ENCODE measurements at places on chromosomes 4 and X.

DNA sequence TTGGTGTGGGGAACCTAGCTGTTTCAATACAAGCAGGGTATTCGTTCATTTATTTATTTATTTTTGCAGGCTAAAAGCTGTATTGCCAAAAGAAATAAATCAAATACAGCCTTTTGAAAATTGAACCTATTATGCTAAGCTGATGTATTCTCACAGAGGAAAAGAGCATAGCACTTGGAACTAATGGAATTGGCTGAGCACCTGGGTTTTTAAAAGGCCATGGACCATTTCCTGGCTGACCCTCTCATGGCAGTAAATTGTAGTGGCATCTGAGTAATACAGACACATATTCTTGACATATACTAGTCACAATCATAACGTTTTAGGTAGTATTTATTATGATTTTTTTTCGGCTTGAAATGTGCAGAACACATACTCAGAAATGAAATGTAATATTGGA is 71.8 kb upstream of the ALG13 start:
- DNase-seq: no peak

DNA sequence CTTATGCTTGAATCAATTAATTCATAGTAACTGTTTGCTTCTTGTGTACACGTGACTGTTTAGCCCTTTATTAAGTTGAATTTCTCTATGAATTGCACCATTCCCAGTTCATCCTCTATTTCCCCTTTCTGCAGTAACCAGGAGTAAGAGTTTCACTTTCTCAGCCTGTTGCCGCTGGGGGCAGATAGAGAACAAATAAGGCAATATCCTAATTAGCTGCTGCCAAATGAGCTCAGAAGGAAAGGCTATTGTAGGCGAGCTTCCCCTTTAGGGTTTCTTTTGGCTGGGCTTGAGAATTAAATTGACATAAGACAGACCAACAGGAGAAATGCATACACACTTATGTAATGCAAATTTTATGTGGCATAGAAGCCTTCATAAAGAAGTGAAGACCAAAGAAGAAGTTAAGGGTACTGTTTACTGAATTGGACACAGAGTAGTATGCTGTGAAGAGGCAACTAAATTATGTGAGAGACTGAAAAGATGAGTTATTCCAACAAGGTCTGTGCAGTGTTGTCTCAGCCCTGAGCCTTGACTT is 1594.7 kb downstream of the TECRL start:
- DNase-seq: no peak

DNA sequence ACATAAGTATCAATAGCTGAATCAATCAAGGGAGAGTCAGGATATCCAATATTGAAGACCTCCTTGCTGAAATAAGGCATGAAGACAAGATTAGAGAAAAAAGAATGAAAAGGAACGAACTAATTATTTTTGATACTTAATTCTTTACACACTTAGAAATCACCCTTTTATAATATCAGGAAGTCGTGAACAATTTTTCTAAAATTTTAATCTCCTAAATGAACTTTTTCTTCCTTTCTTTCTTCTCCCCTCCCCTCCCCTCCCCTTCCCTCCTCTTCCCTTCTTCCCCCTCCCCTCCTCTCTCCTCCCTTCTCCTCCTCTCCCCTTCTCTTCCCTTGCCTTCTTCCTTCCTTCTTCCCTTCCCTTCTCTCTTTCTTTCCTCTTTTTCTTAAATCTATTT is 872.1 kb upstream of the PCDH10 start:
- DNase-seq: no peak

- DNase-seq: no peak
Observed at GRCh38 chr4:25157081-25157480, 3.2 kb downstream of the SEPSECS start.

GRCh38 chrX:130563476-130563875 is 161.7 kb downstream of the RBMX2 start:
- DNase-seq: no peak

GRCh38 chr4:53055716-53056403 is 193.7 kb downstream of the RASL11B start:
- no peak for DNase-seq

DNA sequence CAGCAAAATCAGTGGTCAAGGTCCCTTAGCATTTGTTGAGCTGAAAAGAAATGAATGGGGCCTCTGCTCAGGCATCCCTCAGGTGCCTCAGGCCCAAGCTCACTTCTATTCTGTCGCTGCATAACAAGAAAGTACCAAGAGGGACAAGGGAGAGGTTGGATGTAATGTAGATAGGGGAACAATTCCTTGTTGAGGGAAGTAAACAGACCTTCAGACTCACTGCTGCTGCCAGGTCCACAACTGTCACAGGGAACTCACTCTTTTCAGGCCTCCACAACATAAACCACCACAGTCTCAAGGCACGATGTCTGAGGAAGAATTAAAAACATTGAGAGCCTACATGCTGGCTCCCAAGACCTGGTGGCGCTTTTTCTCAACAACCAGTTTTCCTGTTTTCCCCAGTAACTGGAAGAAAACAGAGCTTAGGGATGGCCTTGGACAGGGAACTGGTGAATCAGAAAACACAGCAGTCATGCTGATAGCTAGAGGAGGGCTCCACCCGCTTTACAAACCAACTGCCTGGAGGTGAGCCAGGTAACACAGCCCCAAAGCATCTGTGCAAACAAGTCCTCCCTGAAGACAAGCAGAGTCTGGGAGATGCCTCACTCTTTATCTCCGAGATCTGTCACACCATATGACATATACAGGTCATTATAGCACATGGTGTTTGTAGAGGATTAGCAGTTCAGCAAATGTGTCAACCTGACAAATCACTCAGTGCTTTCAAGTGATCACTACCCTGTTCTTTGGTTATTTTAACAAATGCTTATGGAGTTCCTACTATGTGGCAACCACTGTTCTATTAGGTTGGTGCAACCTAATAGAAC is 14.3 kb upstream of the AWAT1 start:
- no peak for DNase-seq

DNA sequence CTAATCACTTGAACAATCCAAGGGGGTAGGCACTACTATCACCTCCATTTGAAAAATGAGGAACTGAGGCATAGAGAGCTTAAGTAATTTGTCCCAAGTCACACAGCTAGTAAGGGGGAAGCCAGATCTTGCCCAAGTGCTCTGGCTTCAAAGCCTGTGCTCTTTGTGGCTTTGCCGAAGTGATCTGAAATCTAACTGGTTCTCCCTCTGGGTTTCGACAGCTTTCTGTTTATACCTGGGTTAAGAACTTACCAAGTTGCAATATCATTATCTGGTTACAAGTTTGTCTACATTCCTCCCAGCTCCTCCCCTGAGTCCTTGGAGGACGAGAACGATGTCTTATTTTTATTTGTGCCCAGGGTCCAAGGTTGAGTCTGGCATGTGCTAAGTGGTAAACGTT is 125.3 kb upstream of the RAI2 start:
- no peak for DNase-seq

DNA sequence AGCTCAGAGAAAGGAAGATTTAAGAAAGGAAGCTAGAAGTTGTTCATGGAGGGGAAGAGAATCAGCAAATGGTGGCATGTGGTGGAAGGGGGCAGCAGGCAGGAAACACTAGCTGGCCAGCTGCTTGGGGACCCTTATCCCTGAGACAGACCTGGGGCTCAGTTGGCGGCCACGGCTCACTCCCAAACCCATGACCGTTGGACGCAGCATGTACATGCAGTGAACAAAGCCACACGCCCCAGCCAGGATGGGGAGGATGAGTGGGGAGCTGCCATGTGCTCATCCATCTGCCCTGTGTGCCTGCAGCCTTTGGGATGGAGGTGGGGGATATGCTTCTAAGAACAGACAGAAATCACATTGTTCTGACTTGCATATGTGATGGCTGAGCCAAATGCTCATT is 155.2 kb upstream of the PABPC5 start:
- DNase-seq: no peak

GRCh38 chr4:26084414-26084813 is 170.4 kb downstream of the SMIM20 start:
- no peak for DNase-seq

GRCh38 chr4:6971536-6972374 is 62.1 kb downstream of the TBC1D14 start:
- no peak for DNase-seq

DNA sequence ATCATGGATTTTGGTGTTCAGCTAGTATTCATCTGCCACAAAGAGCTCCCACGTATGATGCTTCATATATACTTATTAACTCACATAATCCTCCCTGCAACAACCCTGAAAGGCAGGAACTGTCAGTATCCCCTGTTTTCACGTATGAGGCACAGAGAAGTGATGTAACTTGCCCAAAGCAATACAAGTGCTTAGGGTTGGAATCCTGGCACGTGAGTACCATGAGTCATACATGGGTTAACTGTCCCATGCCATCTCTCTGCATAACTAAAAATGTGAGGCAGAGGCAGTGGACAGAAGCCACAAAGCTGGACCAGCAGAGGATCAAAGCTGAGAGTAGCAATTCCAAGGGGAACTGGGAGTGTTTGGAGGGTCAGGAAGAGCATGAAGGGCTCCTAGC is 35.7 kb upstream of the EGFL6 start:
- DNase-seq: no peak

- no peak for DNase-seq
Observed at GRCh38 chr4:93710101-93710846, 118.3 kb upstream of the ATOH1 start.

GRCh38 chr4:51885363-51885762 is 42.4 kb downstream of the DCUN1D4 start:
- DNase-seq: no peak

GRCh38 chr4:8001564-8002355 is 62.1 kb upstream of the AFAP1 start:
- DNase-seq: no peak

GRCh38 chr4:3307486-3307885 is 14.7 kb downstream of the RGS12 start:
- DNase-seq: no peak

- DNase-seq: no peak
Observed at GRCh38 chr4:153113061-153113837, 91.0 kb upstream of the TRIM2 start.

DNA sequence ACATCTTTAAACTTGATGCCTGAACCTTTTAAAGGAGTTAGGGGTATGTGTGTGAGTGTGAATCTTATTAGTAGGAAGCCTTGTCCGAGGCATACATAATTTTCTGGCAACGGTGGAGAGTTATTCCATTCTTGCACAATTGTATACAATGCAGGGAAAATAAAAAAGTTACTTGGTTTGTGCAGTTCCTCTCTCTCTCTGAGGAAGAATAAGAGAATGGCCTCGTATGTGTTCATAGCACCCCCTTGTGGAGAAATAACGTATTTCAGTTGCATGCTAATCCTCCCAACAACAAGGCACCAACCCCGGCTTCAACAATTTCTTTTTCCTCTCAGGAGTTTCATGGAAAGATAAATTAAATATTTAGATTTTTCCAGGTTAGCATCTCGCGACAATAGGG is 33.7 kb upstream of the FGF13 start:
- no peak for DNase-seq

GRCh38 chr4:186765138-186765537 is 41.5 kb upstream of the FAT1 start:
- no peak for DNase-seq

DNA sequence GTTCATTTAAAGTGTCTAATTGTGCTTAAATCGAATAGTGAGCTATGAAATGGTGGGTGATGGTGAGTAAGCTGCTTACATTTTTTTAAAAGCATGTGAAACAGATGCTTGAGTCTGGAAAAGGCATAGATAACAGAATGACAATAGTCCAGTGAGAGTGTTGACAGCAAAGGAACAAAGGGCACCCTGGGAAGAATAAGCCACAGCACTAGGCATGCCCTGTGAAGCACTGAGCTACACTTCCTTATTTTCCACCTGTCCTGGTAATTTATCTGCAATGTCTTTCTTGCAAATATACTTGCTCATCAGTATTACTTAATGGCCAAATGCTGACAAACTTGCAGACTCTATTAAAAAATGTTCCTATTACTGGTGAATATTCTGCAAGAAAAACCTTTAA is 168.7 kb downstream of the PRDM5 start:
- DNase-seq: no peak

GRCh38 chrX:71182871-71183270 is 38.2 kb downstream of the NLGN3 start:
- no peak for DNase-seq

DNA sequence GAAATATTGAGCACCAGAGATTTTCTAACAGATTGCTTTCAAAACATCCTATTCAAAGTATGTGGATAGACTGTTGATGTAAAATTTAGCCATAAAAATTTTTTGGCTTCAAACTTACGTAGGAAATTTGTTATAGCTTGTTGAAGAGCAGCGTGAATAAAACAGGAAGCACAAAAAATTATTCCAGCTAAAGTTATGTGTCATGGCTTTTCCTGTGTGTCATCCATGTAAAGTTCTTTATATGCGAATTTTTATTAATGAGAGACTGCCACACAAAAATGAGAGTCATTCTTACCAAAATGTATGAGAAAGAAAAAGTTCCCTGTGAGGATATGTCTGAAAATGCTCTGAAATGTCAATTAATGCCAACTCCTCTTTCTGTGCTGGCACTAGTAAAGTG is 19.5 kb downstream of the EPGN start:
- DNase-seq: no peak

DNA sequence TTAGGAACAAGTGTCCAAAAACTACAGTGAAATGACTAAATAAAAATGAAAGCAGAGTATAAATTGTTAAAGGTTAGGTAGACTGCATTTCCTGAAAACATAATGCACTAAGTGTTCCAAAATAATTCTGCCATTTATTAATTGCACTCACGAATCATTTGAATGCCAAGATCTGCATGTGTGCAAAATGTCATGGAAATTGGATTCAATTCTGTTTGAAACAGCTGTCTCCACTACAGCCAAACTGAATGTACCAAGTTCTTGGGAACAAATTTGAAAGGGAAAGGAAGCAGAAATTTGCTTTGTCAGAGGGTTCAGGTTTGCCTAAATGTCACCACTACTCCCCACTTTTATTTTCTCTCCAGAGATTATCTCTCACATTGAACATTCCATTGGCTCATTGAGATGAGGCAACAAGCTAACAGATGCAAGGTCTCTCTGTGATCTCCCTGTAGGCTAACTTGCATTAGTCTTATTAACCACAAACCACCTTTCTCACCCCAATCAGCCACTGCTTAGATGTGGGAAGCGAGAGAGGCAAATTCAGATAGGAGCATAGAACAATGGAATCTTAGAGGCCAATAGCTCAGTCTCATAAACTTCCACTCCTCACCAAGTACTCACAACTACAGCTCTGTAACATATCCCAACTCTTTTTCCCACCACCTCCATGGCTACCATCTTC is 226.6 kb downstream of the KDR start:
- DNase-seq: no peak

DNA sequence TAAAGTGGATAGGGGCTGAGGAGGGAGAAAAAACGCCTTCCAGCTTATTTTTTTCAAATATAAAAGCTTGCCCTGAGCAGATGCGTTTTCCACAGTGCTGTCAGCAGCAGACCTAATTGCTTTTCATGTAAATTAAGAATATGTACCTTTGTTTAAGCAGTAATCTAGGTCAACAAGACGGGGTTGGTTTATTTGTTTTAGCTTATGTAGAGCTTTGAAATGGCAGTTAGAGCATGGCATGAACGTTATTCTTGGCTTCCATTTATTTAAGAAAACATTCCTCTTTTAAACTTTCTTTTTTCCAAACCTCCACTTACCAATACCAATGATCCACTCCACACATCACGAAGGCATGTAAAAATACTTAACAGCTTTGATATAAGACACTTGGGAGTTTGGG is 220.3 kb upstream of the TENM3 start:
- DNase-seq: no peak

- DNase-seq: no peak
Observed at GRCh38 chr4:95524729-95525128, 24.0 kb downstream of the UNC5C start.

- DNase-seq: no peak
Observed at GRCh38 chr4:91840359-91840758, 463.4 kb upstream of the GRID2 start.

- DNase-seq: no peak
Observed at GRCh38 chr4:29259556-29259955, 1460.6 kb upstream of the PCDH7 start.

Measured in activated T-cell treated with anti-CD3 and anti-CD28 coated beads, Interleukin-2, amount 50 U/mL, for 4 hours (primary cell).